NCI-H1048 (cell line): ENCODE measurements at places on chromosomes 5 and 9.

GRCh38 chr5:61245936-61246335 is 83.7 kb upstream of the SMIM15 start:
- no peak for DNase-seq

DNA sequence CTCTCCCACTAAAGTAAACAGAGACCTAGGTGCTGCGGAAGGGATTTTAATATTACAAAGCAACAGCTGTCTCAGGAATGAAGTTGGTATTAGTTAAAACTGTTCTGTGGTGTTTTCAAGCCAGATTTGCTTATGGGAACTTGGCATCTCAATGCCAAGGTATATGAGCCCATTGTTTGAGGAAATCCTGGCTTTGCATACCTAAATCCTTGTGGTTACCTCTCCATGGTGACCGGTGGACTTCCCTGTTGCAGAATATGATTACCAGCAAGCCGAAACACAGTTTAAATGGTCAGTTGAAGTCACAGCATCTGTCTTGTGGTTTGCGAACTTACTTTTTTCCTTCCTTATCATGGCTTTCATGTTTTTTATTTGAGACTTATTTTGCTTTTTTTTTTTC is 62.3 kb upstream of the TXNDC8 start:
- peak; percentile 77 for DNase-seq

- DNase-seq = no peak
These were observed 418.7 kb upstream of the KIF2A start for GRCh38 chr5:61887271-61887670.

- DNase-seq = no peak
These were observed 51.4 kb downstream of the MRPL36 start for GRCh38 chr5:1748271-1748670.

- DNase-seq = no peak
These were observed 52.7 kb downstream of the DAP start for GRCh38 chr5:10708189-10708944.

DNA sequence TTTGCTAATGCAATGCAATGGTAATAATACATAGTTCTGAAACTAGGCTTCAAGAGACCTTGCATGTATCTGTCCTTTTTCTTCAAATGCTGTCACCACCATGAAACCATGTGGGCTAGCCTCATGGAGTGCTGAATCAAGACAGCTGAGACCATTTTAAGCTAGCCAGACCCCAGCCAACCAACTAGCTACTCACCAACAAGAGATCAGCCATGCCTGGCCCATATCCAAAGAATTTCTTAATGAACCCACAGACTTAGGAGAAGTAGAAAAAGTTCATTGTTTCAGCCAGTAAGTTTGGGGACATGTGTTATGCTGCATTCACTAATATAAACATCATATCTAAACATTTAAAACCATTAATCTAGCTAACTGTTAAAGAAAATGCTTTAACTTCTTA is 139.8 kb upstream of the EDIL3 start:
- DNase-seq = no peak

DNA sequence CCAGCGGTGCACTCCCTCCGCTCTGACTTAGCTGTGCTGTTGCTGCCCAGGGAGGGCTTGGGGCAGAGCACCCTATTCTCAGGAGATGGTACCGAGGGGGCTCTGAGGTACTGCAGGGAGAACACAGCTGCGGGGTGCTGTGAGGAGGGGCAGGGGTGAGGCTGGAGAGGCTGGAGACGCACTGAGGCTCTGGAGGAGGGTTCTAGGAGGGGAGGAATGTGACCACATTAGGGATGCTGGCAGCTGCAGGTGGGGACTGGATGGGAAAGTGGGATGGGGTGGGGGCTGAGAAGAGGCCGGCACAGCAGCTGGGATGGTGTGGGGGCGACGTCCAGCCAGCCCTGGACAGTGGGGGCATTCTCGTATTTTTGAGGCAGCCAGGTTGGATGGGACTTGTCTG is 20.9 kb downstream of the NCS1 start:
- DNase-seq = no peak

DNA sequence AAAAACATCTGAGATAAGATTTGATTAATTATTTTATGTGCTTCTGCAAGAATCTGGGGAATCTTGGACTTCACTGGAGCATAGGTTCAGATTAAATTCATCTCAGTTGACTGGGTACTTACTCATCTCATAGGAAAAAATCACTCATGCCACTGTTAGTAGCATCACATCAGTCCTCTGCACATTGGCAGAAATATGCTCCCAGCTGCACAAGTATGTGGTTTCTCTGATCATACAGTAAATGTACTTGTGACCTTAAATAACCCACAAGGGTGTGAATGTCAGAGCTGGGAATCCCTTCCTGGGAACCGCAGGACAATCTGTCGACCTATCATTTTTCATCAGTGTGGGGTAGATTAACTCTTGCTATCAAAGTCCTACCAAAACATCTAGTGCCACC is 203.7 kb upstream of the SLC24A2 start:
- DNase-seq = no peak

DNA sequence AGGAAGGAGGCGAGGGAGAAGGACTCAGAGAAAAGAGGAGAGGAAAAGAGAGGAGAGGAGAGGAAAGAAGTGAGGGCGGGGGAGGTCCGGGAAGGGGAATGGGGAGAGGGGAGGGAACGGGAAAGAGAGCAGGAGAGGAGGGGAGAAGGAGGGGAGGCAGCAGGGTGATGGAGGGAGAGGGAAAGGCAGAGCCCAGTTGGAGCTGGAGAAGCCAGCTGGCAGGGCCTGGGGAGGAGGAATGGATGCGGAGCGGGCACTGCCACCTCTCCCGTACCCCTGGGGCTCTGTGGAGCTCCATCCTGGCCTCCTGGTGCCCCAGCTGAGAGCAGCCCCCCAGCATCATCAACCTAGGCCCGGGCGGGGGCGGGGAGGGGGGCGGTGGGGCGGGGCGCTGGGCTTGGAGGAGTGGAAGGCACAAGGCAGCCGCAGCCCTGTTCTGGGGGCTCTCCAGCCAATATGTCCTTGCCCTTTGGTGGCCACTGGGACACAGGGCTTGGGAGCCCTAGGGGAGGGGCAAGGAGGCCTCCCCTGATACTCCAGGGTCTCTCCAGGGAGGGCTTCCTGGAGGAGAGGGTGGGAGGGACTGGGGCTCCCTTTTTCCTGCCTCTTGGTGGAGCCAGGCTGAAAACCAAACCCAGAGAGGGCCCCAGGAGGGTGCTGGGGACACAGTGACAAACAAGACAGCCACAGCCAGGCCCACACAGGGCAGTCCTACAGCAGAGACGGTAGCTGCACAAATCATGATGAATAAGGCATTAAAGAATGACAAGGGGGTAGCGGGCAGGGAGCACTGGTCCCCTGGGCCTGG is 123.7 kb downstream of the C9orf50 start:
- no peak for DNase-seq

DNA sequence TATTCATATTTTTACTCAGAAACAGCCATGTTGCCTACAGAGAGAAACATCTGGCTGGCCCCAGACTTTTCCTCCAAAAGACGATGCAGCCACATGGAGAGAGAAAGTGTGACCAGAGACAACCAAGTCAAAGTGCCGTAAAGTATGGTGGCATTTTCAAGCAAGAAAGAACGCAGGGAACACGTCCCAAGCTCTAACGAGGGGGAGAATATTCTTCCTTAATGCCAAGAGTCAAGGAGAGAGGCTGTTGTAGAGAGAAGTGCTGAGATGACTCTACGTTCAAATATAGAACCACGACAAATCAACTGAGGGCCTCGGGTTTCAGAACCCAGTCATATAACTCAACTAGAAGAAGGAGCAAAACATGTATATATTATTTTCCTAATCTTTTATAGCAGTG is 55.9 kb downstream of the FNBP1 start:
- no peak for DNase-seq

DNA sequence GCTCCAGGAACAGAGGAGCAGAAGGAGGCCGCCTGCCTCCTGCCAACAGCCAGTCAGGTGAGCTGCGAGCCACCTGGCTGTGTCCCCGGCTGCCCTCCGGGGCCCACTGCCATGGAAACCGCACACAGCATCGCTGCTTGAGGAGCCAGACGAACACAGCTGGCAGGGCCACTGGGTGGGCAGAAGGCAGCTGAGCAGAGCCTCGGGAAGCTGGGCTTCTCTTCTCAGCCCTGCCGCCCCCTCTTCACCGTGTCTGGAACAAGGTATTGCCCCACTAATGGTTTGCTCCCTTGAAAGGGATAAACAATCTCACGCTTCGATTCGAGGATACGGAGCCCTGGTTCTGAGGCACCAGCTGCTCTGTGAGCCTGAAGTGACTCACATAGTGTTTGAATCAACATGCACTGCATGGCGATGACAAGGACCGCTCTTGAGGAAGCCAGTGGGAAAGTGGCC is 63.7 kb upstream of the RUFY1 start:
- DNase-seq = no peak

GRCh38 chr5:97418462-97418861 is 235.4 kb upstream of the RIOK2 start:
- no peak for DNase-seq

- DNase-seq = no peak
These were observed 150.8 kb downstream of the DOCK8 start for GRCh38 chr9:365436-365835.

DNA sequence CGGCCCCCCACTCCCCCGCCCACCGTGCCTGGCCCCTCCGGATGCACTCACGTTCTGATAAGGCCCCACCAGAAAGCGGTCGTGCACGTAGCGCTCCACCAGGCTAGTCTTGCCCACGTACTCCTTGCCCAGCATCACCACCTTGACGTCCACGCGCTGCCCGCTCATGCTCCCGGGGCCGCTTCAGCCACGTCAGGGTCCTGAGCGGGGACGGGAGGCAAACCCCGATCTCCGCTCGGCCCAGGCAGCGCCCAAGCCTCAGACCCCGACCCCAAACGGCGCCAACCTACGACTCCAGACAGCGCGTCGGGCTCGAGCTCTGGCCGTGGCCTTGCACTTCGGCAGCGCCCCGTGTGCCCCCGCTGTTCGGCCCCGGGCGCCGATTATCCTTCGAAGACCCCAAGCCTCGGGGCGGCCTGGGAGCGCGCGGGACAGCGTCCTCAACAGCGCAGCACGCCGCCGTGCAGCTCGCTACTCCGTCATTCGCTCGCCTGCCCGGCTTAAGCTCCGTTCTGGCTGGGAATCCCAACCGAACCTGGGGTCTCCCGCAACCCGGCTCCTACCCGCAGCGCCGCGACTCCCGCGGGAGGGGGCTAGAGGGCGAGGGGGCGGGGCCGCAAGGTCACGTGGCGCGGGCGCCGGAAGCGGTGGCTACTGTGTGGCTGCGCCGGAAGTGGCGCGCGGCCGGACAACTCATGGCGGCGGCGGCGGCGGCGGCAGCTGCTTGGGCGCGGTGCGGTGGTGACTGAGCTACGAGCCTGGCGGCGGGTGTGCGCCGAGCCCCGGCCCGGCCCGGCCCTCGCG is at the start of the genes PRELID1 and RAB24:
TSS of gene PRELID1 (plus strand) at position 679 of the 804 bp plus-strand sequence. CDS start 187 bp downstream, outside the sequence.
TSS of gene RAB24 (minus strand) at position 599 of the 804 bp plus-strand sequence. CDS start at position 168, 431 bp downstream.
- DNase-seq = peak; percentile 50

GRCh38 chr5:116466727-116467464 is 107.7 kb downstream of the SEMA6A start:
- DNase-seq = no peak

GRCh38 chr5:72645064-72645846 is 138.0 kb upstream of the ZNF366 start:
- DNase-seq = no peak

DNA sequence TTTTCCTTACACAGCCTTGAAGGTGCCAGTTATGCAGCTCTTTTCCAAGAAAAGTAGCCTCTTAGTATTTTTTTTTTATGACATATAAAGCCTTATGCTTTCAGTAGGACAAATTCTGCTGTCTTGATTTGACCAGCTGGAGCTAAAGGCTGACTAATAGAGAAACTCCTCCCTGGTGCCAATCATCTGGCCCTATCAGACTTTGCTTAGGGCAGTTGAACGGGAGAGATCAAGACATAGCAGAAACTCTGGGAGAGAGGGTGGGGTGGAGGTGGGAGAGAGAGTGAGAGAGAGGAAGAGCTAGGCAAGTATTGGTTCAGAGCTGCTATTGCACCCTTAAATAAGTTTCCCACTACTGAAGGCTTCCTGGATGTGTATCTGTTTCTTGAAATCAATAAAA is 100.2 kb downstream of the SEC61B start:
- DNase-seq = no peak

GRCh38 chr9:15295761-15296405 is 11.1 kb downstream of the TTC39B start:
- no peak for DNase-seq

DNA sequence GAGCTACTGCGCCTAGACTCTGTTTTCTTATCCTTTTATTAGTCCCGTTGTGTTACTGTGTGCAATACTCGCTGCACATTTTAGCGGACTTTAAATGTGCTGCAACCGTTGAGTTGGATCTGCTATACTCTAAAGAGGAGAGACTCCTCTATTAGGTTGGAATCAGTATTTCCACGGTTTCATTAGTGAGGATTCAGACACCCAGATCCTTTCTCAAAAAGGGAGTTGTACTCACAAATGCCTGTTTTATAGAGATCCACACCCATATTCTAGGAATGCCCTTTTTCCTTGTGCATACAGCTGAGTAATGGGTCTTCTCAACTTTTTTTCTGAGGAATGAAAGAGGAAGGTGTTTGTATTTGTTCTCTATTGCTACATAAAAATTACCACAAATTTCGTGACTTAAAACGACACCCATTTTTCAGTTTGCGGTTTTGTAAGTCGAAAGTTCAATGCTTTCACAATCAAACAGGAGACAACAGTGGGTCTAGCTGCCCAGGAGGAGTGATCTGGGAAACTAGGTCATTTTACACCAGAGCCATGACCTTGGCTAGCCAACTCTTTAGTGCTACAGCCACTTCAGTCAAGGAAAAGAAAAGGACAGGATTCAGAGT is 52.8 kb upstream of the SLC44A1 start:
- DNase-seq = no peak

- DNase-seq = no peak
These were observed 2.2 kb upstream of the CLINT1 start for GRCh38 chr5:157860898-157861890.

- DNase-seq = no peak
These were observed 24.0 kb upstream of the ADAM19 start for GRCh38 chr5:157599565-157599964.

- no peak for DNase-seq
These were observed 290.6 kb downstream of the PIK3R1 start for GRCh38 chr5:68505917-68506860.
